Psoas muscle (tissue), 8 donors: ENCODE measurements at places on chromosomes 6 and 20. TPM values are rescaled to one million over a fixed set of nuclear protein-coding genes. Genes with fewer than 3 reads are reported as not detected.

Gene BEND6
- total RNA-seq: 1.1 TPM

Gene EFCAB8
- total RNA-seq: not detected

Gene TMEM74B
- 0.90 TPM for total RNA-seq

Gene TOMM6
- 156 TPM for total RNA-seq

Gene CD109
- 1.8 TPM for total RNA-seq

Gene LPA
- total RNA-seq: not detected

DNA sequence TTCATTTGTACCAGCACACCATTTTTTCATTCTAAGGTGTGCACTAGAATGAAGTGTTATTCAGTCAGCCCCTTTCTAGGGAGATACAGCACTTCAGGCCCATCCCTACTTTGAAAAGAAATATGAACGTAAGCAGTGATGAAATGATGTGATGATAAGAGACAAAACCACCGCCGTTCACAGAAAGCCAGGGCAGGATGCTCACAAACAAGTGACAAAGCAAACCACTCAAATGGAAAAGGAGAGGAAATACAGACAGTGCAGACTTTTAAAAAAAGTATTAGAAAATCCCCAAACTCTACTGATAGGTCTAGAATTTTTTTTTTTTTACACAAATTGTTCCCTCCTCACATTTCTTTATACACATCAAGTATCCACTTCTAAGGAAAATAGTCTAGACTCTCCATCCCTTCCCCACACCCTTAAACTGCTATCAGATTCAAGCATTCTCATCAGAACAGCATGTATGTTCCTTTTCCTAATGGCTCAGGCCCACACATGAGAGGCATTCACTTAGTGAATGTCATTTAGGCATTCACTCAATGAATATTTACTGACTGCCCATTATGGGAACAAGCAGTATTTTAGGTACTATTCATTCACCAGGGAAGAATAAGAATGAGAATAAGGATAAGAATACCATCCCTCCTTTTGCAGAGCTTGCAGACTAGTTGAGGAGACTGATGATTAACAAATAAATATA lies 243.5 kb downstream of the GMPR start:
- H3K4me1 ChIP-seq: peaks cover 13% of the 10 kb centered on the region
- no peak overlapping the region for H3K4me3 ChIP-seq
- no peaks in the 10 kb centered on the region for H3K27me3 ChIP-seq
- H3K36me3 ChIP-seq: peaks cover 8% of the 10 kb centered on the region

- no peaks in the 10 kb centered on the region for H3K36me3 ChIP-seq
- no peak overlapping the region for H3K4me3 ChIP-seq
- H3K4me1 ChIP-seq: no peaks in the 10 kb centered on the region
- no peaks in the 10 kb centered on the region for H3K27me3 ChIP-seq
Observed at GRCh38 chr6:119205911-119206618, 127.6 kb upstream of the FAM184A start.

DNA sequence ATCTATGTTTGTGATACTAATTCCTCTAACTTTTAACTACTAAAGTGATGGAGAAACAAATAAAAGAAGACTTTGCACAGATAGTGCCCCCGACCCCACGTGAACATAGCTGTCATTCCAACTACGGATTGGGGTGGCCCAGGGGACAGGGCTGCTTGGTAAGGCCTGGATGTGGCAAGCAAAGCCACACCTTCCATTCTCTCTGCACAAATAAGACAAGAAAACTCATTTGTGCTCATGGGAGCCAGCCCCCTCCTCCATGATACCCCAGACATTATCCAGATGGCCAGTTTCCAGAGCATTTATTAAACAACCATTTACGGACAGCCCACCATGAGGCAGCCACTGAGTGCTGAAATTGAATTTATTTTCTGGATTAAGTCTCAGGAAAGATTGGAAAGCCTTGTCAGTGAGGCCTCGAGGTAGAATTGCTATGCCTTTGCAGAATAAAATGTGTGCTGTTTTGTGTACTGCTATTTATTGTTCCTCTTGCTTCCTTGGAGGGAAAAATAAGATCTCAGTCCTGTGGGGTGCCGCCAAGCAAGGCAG lies 151.2 kb downstream of the UNC5CL start:
- no peaks in the 10 kb centered on the region for H3K27me3 ChIP-seq
- no peak for DNase-seq
- H3K4me1 ChIP-seq: peaks cover 14% of the 10 kb centered on the region
- no peaks in the 10 kb centered on the region for H3K36me3 ChIP-seq

- no peak overlapping the region for H3K4me3 ChIP-seq
- H3K27me3 ChIP-seq: no peaks in the 10 kb centered on the region
- no peak overlapping the region for H3K27ac ChIP-seq
- no peak for DNase-seq
- no peaks in the 10 kb centered on the region for H3K36me3 ChIP-seq
Observed at GRCh38 chr6:134539865-134540323, 222.0 kb upstream of the SGK1 start.

GRCh38 chr6:82953871-82954270 lies 111.8 kb downstream of the UBE3D start:
- no peak overlapping the region for H3K27ac ChIP-seq
- H3K4me3 ChIP-seq: no peak overlapping the region
- H3K36me3 ChIP-seq: peaks cover 15% of the 10 kb centered on the region
- no peaks in the 10 kb centered on the region for H3K27me3 ChIP-seq
- DNase-seq: no peak
- no peaks in the 10 kb centered on the region for H3K4me1 ChIP-seq

DNA sequence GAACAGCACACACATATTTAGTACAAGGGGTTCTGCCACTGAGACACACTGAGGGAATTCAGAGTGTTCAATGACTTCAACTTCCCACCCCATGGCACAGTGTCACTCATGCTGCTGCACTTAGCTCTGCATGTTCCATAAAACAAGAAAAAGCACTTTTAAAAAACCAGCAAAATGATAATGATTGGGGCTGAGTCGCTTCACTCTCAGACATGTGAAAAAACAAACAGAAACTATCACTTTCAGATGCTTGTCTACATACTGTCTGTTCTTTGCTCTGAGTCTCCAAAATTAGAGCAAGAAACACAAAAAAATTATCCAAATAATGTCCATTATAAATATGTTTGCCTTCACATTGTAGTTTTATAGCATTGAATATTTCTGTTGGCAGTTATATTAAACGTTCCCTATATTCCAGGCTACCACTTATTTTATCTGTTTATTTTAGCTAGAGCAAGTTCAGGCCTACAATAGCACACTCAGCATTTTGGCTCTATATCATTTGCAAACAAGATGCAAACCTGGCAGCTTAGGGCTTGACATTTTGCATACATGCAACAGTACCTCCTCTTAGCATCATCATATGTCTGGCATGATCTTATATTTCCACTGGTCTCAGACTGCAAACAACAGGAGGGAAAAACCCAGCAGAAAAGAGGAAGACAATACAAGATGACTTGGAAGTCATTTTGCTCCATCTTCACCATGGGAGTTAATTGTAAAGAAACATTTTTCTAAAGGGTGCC lies 398.8 kb downstream of the HACE1 start:
- H3K4me1 ChIP-seq: no peaks in the 10 kb centered on the region
- DNase-seq: no peak
- no peaks in the 10 kb centered on the region for H3K27me3 ChIP-seq
- no peaks in the 10 kb centered on the region for H3K36me3 ChIP-seq
- H3K27ac ChIP-seq: no peak overlapping the region

GRCh38 chr20:48489046-48489463 lies 338.7 kb downstream of the PREX1 start:
- no peaks in the 10 kb centered on the region for H3K27me3 ChIP-seq
- H3K36me3 ChIP-seq: no peaks in the 10 kb centered on the region
- H3K27ac ChIP-seq: no peak overlapping the region
- no peaks in the 10 kb centered on the region for H3K4me1 ChIP-seq
- DNase-seq: no peak

DNA sequence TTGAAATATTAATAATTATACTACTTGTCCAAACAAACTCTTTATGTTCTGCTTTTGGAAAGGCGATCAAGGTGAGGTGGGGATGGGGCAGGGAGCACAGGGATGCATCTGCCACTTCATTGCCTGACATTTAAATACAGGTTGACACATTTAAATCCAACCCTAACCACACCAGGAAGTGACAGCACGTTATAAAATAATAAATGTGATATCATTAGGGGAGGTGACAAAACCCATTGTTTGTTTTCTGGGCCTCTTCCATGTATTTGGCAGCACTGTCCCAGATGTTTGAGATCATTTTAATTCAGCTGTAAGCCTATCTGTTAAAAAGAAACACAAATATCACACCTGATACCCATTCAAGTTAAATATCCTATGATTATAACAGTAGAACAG lies 342.4 kb upstream of the ARID1B start:
- no peak for DNase-seq
- no peaks in the 10 kb centered on the region for H3K4me1 ChIP-seq
- no peaks in the 10 kb centered on the region for H3K36me3 ChIP-seq
- H3K4me3 ChIP-seq: no peak overlapping the region

- no peaks in the 10 kb centered on the region for H3K4me1 ChIP-seq
- no peaks in the 10 kb centered on the region for H3K27me3 ChIP-seq
- H3K36me3 ChIP-seq: no peaks in the 10 kb centered on the region
- H3K4me3 ChIP-seq: no peak overlapping the region
- no peak overlapping the region for H3K27ac ChIP-seq
Observed at GRCh38 chr6:34172961-34173775, 27.3 kb upstream of the GRM4 start.

GRCh38 chr20:24936526-24937407 lies 12.3 kb upstream of the CST7 start:
- H3K4me3 ChIP-seq: no peak overlapping the region
- no peaks in the 10 kb centered on the region for H3K36me3 ChIP-seq
- H3K27me3 ChIP-seq: no peaks in the 10 kb centered on the region
- DNase-seq: no peak
- no peak overlapping the region for H3K27ac ChIP-seq

DNA sequence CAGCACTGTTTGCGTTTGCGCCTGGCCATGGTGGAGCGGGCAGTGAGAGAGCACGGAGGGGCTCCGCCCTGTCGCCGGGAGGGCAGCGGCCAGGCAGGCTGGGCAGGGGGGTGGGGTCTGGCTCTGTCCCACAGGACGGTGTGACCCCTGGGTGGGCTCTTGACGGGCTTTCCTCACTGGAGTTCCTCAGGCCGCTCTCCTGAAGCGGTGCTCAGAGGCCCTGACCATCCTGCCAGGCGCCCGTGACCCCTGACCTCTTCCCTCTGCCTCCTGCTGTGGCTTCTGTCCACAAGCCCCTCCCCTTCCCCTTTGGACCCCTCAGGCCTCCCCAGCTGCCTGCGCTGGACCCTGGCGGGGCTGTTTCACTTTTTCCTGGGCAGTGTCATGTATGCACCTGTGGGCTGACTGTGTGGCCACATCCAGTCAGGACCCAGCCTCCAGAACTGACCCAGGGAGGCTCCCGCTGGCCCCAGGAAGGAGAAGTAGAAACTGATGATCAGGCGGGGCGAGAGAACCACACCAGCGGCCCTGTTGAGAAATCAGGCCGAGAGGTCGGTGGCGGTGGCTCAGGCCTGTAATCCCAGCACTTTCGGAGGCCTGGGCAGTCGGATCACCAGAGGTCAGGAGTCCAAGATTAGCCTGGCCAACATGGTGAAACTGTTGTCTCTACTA lies 1.2 kb downstream of the OGFR start:
- DNase-seq: peak; percentile 75
- H3K27ac ChIP-seq: peak overlapping the region; percentile 68
- peaks cover 38% of the 10 kb centered on the region for H3K36me3 ChIP-seq
- H3K4me1 ChIP-seq: peaks cover 31% of the 10 kb centered on the region

DNA sequence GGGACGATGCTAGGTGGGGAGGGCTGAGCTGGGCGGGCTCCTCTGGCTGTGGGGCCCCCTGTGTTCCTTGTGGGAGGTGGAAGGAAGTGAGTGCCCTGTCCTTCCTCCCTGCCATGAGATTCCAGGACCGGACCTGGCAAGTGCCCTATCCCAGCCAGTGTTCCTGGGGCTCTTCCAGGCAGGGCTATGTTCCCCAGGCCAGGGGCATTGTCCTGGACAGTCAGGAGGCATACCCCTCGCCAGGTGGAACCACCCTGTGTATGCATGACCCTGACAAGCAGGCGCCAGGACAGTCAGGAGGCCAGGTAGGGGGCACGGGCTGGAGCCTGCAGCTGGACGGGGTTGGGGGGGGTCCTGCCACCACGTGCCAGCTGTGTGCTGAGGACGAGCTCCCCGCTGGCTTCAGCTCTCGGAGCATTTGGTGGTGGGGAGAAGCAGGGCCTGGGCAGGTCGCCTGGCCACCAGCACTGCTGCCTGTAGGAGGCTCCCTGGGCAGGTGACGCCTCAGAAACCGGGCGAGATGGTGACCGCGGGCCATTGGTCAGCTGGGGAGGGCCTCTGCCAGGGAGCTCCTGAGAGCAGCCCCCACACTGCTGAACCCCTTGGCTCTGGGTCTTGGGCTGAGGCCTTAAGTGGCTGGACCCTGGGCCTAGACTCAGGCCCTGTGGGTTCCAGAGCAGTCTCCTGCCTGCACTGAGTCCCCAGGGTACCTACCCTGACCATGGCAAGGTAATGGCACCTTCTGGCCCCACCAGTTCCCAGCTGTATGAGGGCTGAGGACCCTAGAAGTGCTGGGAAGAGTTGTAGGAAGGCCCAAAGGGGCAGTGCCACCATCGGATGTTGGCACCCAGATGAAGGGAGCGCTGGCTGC lies 694 bp downstream of the SLC17A9 start:
- DNase-seq: no peak
- H3K27ac ChIP-seq: peak overlapping the region; percentile 58
- H3K36me3 ChIP-seq: no peaks in the 10 kb centered on the region
- H3K27me3 ChIP-seq: no peaks in the 10 kb centered on the region

DNA sequence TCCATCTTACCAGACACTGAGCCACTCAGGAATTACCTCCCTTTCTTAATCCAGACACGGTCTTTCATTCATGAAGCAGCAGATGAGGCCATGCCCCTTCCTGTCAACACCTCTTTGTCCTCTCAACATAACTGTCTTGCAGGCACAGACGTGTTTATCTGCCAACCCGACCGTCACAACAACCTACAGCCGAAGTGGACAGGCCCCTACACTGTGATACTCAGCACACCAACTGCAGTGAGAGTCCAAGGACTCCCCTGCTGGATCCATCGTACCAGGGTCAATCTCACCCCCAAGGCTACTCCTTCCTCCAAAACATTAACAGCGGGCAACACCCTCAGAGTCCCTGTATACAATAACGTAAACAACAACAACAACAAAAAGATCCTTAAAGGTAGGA lies 30.6 kb upstream of the ULBP3 start:
- H3K4me1 ChIP-seq: no peaks in the 10 kb centered on the region
- no peaks in the 10 kb centered on the region for H3K27me3 ChIP-seq
- H3K27ac ChIP-seq: no peak overlapping the region
- no peak for DNase-seq
- H3K4me3 ChIP-seq: no peak overlapping the region
- no peaks in the 10 kb centered on the region for H3K36me3 ChIP-seq

DNA sequence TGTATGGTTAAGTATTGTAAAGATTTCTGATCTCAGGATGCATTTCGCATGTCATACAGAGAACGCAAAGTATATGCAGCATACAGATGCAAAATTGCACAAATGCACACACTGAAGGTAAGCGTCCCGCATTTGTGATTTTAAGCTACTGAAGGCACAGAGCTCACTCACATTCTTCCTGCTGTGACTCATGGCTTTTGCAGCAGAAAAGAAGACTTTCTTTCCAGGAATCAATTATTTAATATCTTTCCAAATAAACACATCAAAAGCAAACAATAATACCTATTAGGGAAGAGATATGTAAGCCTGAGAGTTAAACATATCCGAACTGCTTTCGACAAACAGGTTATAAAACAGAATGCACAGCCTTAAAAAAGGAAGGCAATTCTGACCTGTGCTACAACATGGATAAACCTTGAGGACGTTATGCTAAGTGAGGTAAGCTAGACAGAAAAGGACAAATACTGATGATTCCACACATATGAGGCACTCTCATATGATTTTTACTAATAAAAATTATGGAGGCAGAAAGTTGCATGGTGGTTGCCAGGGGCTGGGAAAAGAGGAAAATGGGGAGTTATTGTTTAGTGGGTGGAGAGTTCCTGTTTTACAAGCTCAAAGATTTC lies 109.0 kb downstream of the TFAP2A start:
- no peaks in the 10 kb centered on the region for H3K4me1 ChIP-seq
- H3K4me3 ChIP-seq: no peak overlapping the region
- no peak for DNase-seq
- H3K27ac ChIP-seq: no peak overlapping the region
- H3K27me3 ChIP-seq: peaks cover 4% of the 10 kb centered on the region
